G401 (cell line): ENCODE measurements at places on chromosomes 7 and 10. TPM values are rescaled to one million over a fixed set of nuclear protein-coding genes. Genes with fewer than 3 reads are reported as not detected.
A peak's percentile ranks its signal among the peaks of the same experiment; 100 is the strongest.

GRCh38 chr10:52688899-52689298 lies 83.7 kb downstream of the MBL2 start:
- DNase-seq = no peak

LRGUK gene
- total RNA-seq = 0.43 TPM in 1 of 2 replicates, not detected in the other

DNA sequence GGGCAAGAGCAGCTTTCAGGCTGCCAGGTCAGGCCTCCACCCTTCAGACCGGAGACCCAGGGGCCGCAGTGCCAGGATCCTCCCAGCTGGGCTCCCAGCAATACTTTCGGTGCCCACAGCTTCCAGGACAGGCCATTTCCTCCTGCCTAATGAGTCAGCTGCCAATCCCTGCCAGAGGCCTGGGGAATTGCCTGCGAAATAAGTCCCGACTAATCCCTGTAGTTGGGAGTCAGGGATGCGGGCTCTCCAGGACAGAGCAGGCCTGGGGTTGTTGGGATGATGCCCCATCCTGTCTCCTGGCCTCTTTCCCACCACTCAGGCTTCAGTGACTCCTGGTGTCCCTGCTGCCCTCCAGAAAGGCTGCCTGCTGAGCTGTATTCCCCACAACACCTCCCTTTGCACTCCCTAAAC lies 143.5 kb upstream of the UNC5B start:
- peak; percentile 88 for DNase-seq

TAS2R41 gene
- not detected in 2 replicates for total RNA-seq

DNA sequence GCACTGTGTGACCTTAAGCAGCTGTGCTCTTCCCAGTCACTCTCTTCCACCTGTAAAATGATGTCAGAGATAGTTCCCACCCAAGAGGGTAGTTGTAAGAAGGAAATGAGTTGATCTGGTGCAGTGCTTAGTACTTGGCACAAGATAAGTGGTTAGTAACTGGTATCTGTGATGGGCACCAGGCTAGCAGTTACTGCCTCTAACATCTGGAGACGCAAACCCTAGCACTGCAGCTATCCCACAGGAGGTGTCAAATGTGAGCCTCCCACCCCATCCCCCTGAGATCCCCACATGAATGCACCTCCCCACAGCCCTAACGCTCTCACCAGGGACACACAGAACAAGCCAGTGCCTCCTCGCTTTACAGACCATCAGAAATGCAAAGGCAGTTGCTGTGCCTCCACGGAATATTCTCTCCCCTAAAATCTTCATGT lies 72.0 kb downstream of the KCNMA1 start:
- no peak for DNase-seq
